Activated CD8-positive, alpha-beta T cell treated with anti-CD3 and anti-CD28 coated beads, Interleukin-2, amount 10 ng/mL, durations not matched to agents 7 days and 5 days (primary cell): ENCODE measurements at places on chromosomes 3 and 15.

GRCh38 chr3:44114142-44114541, 127.5 kb upstream of the TOPAZ1 start:
- no peak for DNase-seq

DNA sequence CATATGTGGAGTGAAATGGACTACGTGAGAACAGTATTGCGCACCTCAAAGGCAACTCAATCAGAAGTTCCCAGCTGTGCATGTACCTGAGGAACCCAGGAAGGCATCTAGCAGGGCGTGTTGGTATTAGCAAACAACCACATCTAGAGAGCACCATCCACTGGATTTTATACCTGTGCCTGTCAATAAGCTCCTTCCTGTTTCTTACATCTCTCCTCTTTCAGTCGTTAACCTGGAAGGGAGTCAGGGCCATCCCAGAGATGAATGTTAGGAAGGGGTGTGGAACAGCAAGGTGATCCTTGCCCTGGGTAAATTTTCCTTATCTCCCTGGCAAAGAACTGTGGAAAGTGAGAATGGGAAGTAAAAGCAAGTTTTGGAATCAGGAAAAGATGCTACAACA, 29.6 kb upstream of the CHMP2B start:
- DNase-seq: no peak

DNA sequence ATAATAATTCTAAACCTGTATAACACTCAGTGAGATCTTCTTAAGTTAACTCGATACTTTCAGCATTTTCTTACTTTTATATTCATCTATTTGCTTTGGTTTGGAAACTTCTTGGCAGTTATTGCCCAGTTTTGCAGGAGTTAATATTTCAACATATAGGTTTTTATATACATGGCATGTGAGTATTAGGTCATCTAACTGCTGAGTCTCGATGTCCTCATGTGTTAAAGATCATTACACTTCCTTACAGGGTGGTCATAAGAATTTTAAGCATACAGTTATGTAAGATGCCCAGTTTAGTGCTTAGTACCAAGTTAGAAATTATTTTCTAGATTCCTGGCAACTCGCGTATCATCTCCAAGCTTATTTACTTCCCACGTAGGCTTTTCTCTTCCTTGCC, 62.9 kb downstream of the TMEM39A start:
- DNase-seq: no peak

GRCh38 chr3:183515968-183516851, 39.3 kb downstream of the KLHL6 start:
- peak; percentile 82 for DNase-seq

GRCh38 chr3:54557538-54558428, 370.1 kb downstream of the LRTM1 start:
- no peak for DNase-seq

DNA sequence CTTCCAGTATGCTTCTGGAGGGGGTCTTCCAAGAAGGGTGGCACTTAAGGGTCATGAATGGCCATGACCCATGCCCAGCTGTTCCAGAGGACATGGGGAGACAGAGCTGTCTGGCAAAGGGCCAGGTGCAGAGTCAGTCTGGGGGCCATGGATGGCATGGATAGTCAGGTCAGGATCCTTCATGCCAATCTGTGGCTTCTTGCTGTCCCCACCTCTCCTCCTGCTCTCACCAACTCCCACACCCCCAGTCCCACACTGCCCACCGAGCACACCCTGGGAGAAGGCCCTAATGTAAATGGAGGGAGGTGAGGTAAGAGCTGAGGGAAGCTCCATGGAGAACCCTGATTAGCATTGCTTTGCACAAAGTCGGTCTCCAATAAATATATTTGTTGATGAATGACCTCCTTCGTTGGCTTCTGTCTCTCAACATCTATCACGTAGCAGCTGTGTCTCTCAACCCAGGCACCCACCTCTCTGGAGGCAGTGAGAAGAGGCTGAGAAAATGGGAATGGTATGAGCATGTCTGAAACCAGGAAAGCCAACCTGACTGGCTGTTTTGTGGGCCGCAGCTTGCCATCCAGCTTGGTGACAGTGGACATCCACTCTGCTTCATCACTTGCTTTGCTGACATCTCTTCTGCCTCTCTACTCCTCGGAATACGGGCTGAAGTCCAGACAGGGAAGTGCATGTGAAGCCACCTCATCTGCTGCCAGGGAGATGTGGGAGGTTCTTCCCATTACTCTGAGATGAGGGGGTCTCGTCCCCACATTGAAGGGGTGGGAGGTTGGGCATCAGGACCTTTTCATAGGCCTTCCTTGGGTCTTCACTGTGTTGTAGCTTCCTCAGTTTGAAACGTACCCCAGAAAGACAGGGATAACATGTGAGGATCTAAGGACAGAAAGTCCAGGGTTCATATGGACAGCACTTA, 37.7 kb upstream of the RAB6B start:
- DNase-seq: peak; percentile 9

- no peak for DNase-seq
Observed at GRCh38 chr3:130473416-130473815, 43.6 kb upstream of the COL6A6 start.

DNA sequence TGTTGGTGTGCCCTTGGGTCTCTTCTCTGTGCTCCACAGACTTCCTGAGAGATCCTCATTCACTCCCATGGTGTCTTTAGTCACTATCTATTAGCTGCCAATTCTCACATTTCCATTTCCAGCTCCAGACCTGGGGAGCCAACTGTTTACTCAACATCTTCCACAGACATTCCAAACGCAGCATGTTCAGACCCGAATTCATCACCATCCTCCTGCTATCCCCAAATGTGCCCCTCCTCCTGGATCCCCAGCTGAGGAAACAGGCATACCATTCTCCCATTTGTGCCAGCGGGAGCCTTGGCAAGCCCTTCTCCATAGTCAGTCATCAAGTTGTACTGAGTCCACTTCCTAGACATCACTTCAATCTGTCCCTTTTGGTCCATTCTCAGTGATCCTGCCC, 67.1 kb downstream of the TAMM41 start:
- no peak for DNase-seq

DNA sequence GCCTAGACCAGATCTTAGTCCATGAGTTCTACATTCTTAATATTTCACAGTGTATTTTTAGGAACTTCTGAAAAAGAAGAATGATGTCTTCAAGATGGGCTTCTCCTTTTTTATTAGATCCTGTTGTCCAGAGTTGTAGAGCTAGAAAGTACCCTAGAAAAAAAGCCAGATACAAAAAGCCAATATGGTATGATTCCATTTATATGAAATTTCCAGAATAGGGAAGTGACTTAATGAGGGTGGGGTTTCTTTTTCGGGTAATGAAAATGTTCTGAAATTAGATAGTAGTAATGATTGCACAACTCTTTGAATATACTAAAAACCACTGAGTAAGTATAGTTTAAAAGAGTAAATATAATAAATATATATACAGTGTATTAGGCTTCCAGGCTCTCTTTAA, 116.9 kb downstream of the NFKBIZ start:
- no peak for DNase-seq

DNA sequence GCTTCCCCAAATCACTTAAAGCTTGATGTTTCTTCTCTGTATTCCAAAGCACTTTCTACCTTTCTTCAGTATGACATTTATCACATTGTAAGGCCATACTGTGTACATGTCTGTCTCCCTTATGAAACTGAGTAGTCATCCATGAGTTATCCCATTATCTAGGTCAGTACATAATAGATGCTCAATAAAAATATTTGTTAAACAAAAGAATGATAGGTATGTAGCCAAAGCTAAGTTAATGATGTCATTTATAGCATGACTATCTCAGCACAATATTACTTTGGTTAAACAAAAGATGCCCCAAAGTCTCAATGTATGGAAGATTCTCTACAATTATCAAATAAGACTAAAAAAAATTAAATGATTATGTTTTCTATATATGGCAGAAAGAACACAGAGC, 3.1 kb upstream of the TMCO5A start:
- no peak for DNase-seq

GRCh38 chr15:48981941-48982340, 18.2 kb upstream of the SHC4 start:
- DNase-seq: no peak

- DNase-seq: no peak
Observed at GRCh38 chr3:177932750-177933660, 603.2 kb upstream of the KCNMB2 start.

- no peak for DNase-seq
Observed at GRCh38 chr3:42778644-42779043, 5.6 kb upstream of the CCDC13 start.

GRCh38 chr3:78875436-78875835, 892.4 kb downstream of the ROBO1 start:
- DNase-seq: no peak

GRCh38 chr3:115160295-115160694, 13.2 kb upstream of the ZBTB20 start:
- no peak for DNase-seq

DNA sequence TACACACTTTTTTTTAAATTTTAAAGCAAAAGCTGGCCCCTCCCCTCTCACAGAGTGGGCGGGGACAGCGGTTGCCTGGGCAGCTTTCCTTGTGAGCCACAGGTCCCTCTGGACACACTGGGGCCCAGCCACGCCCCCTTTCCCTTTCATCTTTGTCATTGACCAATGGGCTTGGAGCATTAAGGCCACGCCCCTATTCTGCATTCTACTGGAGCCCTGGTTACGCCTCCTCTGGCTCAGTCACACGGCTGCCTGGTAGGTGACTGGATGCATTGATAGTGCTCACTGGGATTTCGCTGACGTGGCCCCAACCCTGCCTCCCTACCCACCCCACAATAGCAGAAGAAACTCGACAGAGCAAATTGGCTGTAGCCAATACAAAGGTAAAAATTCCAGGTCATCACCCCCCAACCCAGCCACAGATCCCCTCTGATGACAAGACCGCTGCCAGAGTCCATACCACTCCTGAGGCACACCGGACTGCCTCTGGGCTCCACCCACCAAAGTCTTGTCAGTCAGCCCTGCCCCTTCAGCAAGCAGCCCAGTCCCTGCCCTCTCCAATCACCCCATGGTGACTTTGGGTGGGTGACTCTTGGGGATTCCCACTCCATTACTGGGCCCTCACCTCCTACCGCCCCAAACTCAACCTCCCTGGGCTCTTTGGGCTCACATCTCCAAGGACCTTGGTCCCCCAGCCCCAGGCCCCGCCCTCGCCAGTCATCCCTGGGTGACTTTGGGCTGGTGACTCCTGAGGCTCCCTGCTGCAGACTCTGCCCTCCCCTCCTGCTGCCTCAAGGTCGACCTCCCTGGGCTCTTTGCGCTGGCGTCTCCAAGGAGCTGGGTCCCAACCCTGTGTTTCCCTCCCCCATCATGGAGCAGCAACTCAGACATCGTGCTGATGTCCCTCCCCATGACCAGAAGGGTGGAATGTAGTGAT, 112.2 kb upstream of the FAN1 start:
- DNase-seq: no peak

DNA sequence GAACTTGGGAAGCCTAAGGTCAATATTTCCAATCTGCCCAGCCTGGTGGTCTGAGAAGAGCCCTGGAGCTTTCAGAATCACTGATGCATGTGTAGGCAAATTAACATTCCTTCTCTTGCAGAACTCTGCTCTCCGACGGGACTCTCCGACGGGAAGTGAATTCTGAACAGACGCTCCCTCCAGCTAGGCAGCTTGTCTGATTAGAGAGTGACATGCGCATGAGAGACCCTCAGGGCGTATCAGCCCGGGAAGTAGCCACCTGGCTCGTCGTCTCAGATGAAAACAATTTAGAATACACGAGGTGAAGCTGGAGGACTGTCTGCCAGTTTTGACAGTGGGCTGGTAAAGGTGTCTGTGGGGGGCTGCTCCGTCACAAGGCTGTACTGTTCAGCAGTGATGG, 103.1 kb downstream of the DGKG start:
- DNase-seq: no peak

DNA sequence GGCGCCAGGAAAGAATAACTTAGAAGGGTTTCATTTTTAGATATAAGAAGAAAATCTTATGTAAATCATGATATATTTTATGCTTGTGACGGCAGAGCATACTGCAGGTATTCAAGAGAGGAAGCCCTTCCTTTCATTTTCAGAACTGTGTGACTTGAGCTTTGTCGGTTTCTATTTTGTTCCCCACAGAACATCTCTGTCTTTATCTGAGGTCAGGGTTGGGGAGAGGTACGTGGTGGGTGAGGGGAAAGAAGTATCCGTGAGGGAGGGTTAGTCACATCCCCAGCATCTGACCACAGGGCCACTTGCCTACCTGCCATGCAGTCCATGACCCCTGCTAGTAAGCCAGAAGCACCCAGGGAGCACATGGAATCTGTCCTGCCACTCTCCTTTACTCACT, 126.5 kb downstream of the DGKG start:
- DNase-seq: no peak

DNA sequence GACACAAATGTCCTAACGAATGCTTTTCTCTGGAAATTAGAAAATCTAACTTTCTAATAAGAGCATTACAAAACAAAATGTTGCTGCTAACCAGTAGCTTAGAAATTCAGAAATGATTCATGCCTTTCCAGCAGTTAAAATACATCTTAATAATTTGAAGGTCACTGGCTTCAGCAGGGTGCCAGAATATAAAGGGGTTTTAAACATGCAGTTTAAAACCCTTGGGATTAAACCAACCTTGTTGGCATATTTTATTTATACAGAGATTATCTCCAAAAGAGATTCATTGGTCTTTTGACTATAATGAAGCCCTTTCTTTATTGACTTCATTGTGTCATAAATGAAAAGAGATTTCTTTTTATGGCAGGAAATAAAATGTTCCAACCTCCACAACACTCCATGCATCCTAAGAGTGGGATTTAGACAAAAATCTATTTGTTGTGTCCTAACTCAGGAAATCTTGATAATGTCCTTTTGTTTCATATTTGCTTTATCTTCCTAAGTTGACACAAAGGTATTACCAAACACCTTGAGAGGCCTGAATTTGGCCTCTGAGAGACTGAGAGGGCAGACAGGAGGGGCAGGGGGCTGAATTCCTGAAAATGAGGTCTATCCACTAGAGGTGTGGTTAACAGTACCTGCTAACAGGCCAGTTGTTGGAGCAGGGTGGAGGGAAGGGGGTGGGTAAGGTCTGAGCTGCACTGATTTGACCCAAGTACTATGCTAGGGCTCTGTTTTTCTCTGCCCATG, 124.4 kb downstream of the FEZF2 start:
- DNase-seq: no peak

- peak; percentile 88 for DNase-seq
Observed at GRCh38 chr15:58545307-58546065, 113.7 kb downstream of the LIPC start.

GRCh38 chr3:71168880-71169411, 414.6 kb downstream of the FOXP1 start:
- DNase-seq: no peak

- DNase-seq: peak; percentile 14
Observed at GRCh38 chr3:128932516-128933212, 53.2 kb downstream of the ACAD9 start.

- no peak for DNase-seq
Observed at GRCh38 chr3:37899101-37899707, 37.5 kb downstream of the CTDSPL start.

GRCh38 chr15:70761046-70761445, 2.3 kb downstream of the UACA start:
- no peak for DNase-seq

- DNase-seq: no peak
Observed at GRCh38 chr3:171849617-171850319, 6.6 kb downstream of the TMEM212 start.

GRCh38 chr3:50575372-50575771, 6.0 kb downstream of the HEMK1 start:
- DNase-seq: no peak

- no peak for DNase-seq
Observed at GRCh38 chr3:126685493-126685892, 18.5 kb upstream of the CHCHD6 start.
